CD4-positive, alpha-beta T cell treated with Interferon gamma for 1 hour (primary cell): ENCODE measurements at places on chromosomes 2 and 18.

DNA sequence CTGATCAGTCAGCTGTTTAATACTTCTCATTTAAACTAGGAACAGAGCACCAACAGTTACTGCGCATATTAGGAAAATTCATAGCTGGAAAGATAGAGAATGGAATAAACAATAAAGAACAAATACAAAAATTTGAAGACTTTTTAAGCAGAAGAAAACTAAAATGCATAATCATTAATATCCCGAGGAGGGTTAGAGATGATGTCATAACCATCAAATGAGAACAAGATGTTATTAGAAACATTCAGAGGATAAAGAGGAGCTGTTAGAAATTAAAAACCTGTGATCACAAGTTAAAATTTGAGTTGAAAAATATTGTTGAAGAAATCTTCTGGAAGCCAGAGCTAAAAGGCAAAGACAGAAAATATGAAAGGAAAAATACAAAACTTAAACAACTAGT lies 54.0 kb upstream of the ALKAL2 start:
- no peak for DNase-seq

GRCh38 chr2:205849136-205849535 lies 166.8 kb downstream of the NRP2 start:
- no peak for DNase-seq

GRCh38 chr2:85240055-85240454 lies 87.7 kb downstream of the TGOLN2 start:
- no peak for DNase-seq

- DNase-seq: no peak
These were observed 53.2 kb downstream of the GBX2 start for GRCh38 chr2:236114959-236115358.

GRCh38 chr18:39841482-39842365 lies 2113.3 kb upstream of the PIK3C3 start:
- DNase-seq: no peak

DNA sequence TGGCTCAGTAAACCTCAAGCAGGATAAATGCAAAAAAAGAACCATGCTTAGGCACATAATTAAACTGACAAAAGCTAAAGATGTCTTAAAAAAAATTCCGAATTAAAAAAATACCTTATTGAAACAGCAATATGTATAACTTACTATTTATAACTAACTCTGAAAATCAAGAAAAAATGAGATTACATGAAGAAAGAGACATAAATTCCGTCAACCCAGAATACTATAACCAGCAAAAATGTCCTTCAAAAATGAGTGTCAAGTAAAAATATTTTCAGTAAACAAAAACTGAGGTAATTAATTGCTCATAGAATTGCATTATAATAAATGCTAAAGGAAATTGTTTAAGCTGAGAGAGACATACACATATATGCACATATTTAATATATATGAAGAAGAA lies 474.5 kb upstream of the SYT4 start:
- no peak for DNase-seq

- no peak for DNase-seq
These were observed 42.9 kb upstream of the MYO1B start for GRCh38 chr2:191202209-191202721.

GRCh38 chr2:189594305-189594704 lies 13.7 kb upstream of the SLC40A1 start:
- no peak for DNase-seq

- no peak for DNase-seq
These were observed 132.4 kb downstream of the MREG start for GRCh38 chr2:215880970-215881369.

DNA sequence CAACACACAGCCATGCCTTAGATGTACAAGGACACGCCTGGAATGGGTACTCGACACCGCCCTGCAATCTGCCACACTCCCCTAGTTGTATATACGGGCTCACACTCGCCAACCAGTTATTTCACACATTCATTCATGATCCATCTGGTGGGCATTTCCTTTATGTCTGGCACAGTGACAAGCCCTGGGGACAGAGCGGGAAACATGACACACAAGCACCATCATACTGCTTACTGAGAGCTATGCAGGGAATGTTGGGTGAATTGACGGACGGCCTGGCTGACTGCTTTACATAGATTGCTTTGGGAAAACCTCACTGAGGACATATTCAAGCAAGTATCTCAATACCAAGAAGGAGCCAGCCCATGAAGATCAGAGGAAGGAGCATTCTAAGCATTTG lies 448.0 kb upstream of the SPRED2 start:
- DNase-seq: no peak

DNA sequence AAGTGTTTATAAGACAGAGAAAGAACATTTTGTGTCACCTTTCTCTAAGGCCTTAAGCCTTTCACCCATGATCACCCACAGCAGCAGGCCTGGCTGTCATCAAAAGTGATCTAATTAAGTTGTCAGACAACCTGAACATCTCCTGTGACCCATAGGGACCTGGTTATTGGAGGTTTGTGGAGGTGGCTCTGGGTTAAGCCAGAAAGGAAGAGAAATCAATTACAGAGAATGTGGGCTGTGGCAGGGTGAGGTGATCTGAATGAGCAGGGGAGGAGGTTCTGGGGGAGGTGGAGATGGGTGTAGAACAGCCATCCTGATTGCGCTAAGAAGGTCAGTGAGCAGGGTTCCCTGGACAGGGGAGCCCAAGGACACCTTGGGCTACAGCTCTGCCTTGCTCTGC lies 170.8 kb downstream of the FSHR start:
- DNase-seq: no peak

- no peak for DNase-seq
These were observed 127.1 kb upstream of the CDH7 start for GRCh38 chr18:65623676-65624075.

GRCh38 chr2:929925-930324 lies 20.7 kb upstream of the SNTG2 start:
- no peak for DNase-seq

DNA sequence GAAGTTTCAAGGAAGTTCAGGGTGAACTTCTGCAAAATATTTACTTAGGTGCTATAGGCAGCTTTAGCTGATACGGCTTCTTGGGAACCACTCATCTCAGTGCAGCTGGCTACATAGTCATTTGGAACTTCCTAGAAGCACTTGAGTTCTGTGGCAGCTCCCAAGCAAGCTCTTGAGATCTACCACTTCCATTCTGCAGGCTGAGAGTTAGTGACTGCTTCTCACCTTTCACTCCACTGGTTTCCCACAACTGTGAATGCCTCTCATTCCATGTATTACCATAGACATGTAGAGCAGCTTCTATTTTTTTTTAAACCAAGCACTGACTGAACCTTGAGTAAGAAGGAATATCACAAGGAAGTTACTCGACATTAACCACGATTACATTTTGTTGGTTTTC lies 994.1 kb upstream of the ACVR2A start:
- DNase-seq: no peak

- DNase-seq: no peak
These were observed 31.3 kb upstream of the CREG2 start for GRCh38 chr2:101418460-101419095.

DNA sequence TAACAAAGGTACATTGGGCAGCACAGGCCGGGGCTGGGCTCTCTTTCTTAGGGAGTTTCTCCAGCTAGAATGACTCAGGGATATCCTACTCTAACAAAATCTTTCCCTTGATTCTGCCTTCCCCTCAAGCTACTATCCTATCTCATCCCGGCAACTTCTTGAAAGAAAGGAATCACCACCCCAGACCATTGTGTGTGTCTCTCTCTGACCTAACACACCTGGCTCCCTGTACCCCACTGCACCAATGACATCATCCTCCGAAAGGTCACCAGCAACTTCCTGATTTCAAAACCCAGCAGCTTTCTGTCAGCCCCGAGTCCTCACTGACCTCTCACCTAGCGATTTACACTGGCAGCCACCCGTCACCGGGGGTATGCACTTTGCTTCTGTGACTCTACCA lies 72.1 kb upstream of the MAP4K4 start:
- DNase-seq: peak; percentile 39

GRCh38 chr2:193679847-193680246 lies 1485.1 kb upstream of the TMEFF2 start:
- DNase-seq: no peak

- DNase-seq: peak; percentile 8
These were observed 106.9 kb upstream of the SLC8A1 start for GRCh38 chr2:40558761-40559160.

- DNase-seq: peak; percentile 41
These were observed 178.6 kb downstream of the ZBTB7C start for GRCh38 chr18:48230467-48231113.

- DNase-seq: no peak
These were observed 92.7 kb downstream of the FAM124B start for GRCh38 chr2:224309176-224309575.

DNA sequence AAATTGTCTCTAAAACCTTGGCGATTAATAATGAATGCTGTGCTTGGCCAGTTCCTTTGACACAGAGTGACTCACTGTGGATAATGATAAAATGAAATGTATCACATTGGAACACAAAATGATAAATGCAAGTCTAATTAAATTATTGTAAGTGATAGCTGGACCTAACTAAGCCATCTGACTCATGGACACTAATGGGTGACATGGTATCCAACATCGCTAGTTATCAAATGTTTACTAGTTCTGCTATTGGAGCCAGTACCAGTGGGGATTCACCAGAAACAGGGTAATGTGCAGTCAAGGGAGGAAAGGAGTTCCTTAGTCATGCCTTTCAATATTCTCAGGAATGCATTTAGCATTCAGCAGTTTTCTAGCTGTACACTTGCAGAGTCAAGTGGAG lies 736.3 kb upstream of the ACVR2A start:
- DNase-seq: no peak

GRCh38 chr2:74199871-74200305 lies 1.5 kb downstream of the MTHFD2 start:
- no peak for DNase-seq

DNA sequence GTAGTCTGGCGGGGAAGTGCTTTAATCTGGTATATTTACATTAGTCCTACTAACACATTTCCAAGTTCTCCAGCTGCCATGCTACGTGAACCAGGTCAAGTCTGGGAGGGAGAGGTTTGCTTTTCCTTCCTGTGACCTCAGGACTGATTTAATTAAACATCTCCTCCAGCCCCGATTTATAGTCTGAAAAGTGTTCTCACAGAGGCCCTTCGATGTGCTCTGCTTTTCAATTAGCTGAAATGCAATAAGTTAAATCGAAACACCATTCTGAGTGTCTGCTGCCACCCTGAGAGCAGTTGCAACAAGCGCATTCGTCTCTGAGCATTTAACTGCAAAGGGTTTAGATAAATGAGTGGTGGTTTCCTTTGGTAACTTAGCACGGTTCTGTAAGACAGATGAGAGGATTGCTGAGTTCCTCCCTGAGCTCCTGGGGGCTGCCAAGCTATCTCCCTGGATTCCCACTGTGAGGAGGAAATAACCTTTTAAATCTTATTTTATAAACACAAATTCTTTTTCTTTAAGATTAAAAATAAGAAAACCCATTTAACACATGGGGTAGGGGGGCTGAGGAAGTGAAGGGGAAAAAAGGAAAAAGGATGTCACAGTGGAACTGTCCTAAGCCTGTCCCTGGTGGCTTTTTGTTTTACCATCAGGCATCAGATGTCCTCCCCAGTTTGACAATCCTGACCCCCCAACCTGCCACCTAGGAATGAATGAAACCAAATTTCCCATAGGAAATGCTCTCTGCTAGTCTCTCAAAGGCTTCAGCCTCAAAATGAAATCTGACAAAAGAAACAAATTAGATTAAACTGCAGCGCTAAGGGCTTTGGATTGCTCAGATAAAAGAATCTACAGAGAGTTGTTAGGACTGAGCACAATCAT lies 56.5 kb upstream of the CREB1 start:
- peak; percentile 9 for DNase-seq

GRCh38 chr2:128472789-128473174 lies 154.1 kb upstream of the HS6ST1 start:
- no peak for DNase-seq

GRCh38 chr2:218831378-218831990 lies at the start of gene PRKAG3:
Gene PRKAG3 (minus strand): TSS chr2:218831803.
- DNase-seq: no peak

GRCh38 chr2:10382354-10383061 lies 65.6 kb downstream of the ODC1 start:
- peak; percentile 51 for DNase-seq

DNA sequence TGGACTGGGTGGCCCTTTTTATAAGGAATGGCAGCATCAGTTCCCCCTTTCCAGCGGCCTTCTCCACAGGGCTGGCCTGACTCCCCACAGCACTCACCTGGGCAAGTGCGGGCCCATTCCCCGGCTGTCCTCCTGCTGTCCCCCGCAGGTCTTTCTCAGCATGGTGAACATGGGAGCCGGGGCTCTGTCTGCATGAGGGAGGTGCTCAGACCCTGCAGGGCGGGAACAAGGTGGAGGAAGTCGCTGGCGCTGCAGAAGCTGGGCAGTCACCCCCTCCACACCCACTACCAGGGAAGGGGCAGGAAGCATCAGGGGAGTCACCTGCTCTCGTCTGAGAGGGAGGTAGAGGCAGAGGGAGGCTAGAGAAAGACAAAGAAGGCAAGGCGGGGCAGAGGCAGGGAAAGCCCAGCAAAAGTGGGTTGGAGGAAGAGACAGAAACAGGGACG lies 12.2 kb downstream of the HES6 start:
- DNase-seq: no peak

- no peak for DNase-seq
These were observed 67.1 kb downstream of the CPS1 start for GRCh38 chr2:210623506-210623905.

DNA sequence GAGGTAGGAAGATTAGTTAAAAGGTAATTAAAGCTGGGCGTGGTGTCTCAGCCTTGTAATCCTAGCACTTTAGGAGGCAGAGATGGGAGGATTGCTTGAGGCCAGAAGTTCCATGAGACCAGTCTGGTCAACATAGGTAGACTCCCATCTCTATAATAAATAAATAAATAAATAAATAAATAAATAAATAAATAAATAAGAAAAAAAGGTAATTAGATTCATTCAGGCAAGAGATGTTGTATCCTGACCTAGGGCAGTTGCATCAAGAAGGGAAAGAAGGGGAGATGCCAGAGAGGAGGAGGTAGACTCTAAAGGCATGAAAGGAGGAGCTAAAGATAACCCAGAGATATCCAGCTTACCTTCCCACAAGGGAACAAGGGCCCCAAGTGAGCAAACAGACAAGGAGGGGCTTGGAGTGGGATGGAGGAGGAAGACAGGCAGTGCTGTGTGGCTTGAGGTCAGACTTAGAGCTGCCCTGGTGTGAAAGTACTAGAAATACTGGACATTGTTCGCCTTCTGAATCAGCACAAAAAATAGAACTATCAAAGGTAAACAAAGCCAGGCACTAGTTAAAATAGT lies 7.4 kb upstream of the RAB1A start:
- DNase-seq: no peak
